ENCODE measurements at places on chromosomes 7 and 10.
A peak's percentile ranks its signal among the peaks of the same experiment; 100 is the strongest.

GRCh38 chr10:132542086-132542775, 4.6 kb downstream of the INPP5A start:
- DNase-seq: no peak

- no peak for DNase-seq
Measured at GRCh38 chr7:155681663-155682062, 37.2 kb downstream of the RBM33 start.

- DNase-seq: no peak
Measured at GRCh38 chr7:116687801-116688201, 15.8 kb downstream of the MET start.

DNA sequence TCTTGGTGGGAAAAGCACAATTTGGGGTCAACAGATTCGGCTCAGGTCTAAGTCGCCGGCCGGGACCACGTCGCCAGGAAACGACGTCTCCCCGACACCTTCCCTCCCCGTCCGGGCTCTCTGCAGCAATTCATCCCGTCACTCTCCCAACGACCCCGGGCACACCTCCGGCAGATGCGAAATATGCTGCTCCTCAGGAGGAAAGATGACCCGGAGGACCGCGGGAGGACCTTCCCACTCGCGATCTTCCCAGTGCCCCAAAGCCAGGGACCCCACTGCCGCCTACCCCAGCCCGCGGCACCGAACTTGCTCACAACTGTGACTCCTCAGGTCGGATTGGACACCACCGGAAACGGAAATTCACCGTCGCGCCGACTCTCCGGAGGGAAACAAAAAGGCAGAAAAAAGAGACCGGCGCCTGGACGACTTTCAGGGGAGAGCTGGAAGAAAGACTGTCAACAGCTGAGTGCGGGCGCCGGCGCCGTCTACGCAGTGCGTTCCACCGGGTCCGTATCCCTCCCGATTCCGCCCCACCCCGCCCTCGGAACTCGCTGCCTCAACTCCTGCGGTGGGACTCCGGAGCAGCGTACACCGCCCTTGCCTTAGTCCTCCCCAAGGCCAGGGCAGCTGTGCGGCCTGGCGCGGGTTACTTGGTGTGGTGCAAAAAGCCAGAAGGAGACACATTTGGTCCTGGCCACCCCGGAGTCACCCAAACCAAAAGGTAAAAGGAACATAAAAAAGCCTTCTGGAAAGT, 13.8 kb upstream of the SEC24C start:
- DNase-seq: peak; percentile 80

DNA sequence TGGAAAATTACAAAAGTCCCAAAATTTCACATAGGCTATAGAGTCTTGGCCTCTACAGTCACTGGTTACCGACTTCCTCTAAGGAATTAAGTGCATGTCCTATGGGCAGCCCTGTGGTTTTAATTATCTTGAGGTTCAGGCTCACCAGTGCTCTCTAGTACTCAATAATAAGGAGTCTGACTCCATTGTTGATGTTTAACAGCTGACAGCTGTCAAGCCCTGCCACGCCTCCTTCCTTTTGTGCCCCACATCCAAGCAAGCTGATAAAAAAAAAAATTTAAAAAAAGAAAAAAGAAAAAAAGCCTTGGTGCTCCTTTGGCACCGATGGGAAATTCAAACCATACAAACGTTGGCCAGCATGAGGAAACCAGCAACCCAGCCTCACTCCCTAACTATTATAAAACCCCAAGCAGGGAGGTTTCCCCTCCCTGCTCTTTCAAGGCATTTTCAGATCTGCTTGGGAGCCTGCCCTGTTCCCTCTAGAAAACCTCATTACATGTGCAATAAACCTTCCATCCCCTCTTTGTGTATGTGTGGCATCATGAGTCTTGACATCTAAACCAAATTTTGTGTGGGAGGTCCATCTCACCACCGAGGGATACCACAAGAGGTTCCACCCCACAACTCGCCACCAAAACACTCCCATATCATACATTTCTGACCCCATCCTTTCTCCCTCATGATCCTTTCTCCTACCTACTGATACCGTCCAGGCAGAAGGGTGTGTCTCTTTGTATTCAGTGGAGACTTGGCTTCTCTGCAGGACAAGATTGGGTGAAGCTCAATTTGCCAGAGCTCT, 70.9 kb upstream of the CCDC71L start:
- no peak for DNase-seq

DNA sequence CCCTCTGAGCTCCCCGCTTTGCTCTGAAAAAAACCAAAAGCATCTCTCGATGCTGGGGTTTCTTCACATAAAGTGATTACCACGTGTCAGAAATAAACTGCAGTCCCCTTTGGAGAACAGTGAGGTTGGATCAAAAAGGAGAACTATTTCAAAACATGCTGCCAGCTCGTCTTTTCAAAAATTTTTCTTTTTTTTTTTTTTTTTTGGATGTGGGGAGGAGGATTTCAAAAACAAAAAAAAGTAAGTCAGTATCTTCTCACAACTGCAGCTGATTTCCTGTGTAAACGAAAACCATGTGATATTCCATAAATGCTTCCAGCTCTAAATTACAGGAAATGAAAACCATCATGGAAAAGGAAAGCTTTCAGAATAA, 155.0 kb upstream of the LYZL2 start:
- DNase-seq: no peak

DNA sequence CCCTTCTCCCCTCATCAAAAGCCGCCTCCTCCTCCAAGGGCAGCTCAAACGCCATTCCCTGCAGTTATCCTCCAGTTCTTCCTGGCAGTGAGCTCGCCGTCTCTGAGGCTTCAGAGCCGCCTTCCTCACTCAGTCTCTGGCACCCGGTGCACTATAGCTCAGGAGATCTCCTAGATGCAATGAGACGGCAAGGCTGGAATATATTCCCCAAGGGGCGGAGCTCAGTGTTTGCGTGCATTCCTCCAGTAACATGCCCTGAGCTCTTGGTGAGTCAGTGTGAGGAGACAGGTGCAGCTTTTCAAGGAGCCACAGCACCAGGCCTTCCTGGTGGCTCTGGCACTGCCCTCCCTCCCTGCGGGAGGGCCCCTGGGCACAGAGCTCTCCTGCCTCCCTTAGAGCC, 512.6 kb upstream of the FOXK1 start:
- no peak for DNase-seq

GRCh38 chr7:125427676-125428075, 498.1 kb upstream of the POT1 start:
- DNase-seq: no peak

DNA sequence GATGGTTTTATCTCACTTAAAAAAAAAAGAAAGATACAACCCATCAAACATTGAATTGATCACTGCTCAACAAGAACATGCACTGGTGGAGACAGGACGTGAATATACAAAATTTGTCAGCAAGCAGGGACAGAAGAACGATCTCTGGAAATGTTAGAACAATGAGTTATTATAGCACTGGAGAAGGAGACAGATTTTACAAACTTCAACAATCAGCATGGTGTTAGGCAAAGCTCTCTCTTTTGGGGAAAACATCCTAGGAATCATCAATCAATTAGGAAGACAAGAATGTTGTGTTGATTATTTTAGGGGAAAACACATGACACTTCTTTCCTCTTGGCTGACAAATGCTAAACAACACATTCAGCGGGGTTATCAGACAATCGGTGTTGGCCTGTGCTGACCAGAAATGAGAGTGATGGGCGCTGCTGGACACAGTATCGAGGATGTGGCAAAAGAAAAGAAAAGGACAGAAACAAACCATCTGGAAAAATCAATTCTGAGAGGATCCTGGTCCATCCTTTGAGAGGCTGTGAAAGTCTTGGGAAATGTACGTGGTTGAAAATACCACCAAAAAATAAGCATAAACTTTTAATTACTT, 103.9 kb downstream of the RAPGEF5 start:
- DNase-seq: no peak

DNA sequence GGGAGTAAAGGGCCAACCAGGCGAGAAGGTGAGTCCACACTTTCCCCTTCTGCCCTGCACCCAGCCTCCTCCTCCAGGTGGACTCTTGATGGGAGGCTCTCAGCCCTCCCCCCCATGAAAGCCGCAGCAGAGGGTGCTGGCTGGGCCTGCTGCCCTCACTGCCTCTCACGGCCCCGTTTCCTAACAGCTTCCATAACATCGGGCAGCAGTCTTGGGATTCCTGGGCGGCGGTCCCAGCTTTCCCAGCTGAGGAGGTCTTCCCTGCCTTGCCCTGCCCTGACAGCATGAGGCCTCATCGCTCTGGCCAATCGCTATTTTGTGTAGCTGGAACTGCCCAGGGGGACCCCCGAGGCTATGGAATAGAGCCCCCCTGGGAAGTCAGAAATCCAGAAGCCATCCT, 76.3 kb downstream of the COL13A1 start:
- no peak for DNase-seq

DNA sequence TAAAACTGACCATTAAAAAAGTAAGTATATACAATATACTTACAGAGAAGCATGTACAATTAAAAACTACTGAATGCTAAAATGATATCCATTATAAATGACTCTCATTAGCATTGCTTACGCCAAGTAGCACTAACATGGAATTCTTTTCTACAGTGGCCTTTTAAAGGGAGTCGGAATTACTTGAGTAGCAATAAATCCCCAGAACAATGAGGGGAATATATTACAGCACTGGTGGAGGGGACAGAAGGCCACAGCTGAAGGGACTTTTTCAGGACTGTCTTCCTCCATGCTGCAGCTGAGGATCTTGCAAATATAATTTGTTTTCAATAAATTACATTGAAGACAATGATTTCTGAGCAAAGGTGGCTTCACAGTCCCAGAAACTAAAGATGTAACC, 97.0 kb downstream of the ALOX5 start:
- no peak for DNase-seq

DNA sequence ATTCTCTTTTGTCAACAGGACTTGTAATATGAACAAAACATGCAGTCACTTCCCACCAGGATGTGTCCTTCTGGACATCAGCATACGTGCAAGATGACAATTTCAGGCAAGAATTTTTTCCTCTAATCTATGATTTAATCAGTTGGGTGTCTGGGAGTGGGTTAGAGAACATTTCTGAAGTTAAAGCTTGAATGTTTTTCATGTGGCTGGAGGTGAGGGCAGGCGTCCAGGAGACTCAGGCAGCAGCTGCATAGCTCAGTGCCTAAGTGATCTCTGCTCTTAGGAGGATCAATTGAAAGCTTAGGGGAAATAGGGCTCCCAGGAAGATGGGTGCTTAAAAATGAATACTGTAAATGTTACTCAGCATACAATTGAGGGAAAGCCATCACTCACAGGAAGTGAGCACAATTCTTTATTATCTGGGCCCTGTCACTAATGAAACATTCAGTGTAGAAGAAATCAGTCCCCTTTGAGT, 457.6 kb upstream of the KLF6 start:
- no peak for DNase-seq

DNA sequence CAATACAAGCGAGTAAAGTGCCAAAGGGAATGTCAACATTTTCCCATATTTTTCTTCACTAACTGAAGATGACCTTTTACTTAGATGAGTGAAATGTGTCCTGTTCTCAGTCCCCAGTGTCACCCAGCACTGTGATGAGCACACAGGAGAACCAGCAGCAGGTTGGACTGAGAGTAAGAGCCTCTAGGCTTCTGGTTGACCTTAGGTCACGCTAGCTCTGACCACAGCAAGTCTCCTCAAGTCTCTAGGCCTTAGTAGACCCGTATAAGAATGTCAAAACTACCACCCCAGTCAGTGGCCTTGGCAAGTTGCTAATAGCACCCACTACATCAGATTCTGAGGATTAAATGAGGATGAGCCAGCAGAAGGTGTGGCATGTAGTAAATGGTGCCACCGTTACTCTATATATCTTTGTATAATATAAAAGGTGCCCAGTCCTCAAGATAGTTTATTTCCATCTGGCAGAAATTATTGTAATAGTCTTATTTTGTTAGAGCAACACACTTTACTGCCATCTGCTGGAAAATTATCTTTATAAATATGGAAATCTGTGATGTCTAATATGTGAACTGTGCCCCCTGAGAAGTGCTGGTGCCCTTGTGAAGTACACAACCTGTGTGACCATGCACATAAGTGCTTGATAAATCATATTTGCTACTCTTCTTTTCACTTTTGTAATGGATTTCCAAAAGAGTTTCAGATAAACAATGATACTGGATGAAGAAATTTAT, 75.7 kb downstream of the SPAG6 start:
- no peak for DNase-seq

- DNase-seq: no peak
Measured at GRCh38 chr7:34038816-34039470, 133.6 kb downstream of the BMPER start.

DNA sequence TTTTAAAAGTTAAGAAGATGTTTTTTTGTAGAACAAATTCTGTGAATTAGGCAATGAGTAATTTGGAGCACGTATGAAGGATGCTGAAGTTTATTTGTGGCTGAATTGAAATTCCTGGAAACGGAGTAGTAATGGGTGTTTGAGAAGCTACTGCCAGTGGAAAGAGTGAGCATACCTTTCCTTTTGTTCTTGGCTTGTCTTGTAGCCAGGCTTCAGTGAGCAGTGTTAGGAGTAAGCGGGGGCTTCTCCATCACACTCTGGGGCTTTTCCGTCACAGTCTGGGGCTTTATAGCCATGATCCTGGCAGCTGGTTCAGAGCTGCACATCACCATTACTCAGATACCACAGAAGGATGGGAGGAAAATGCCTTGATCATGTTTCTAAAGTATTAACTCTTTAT, 32.3 kb downstream of the GARS1 start:
- no peak for DNase-seq

DNA sequence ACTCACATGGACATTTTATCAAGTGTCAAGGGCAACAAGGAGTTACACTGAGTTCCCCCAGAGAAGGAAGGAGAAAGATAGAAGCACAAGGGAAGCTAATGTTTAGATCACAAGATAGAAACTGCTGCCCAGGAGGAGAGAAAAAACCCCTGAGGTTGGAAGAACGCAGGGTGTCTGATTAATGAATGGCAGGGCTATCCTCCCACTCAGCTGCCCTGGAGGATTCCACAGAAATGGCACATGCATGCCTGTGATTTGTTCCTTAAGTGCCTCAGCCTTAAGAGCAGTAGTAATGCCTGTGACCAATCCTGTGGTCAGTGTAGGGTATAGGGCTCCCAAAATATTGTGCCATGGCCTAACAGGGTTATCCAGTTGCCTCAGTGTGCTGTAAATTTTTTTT, 20.2 kb downstream of the DNAJB9 start:
- no peak for DNase-seq

GRCh38 chr10:120505866-120506265, 48.8 kb downstream of the PLPP4 start:
- no peak for DNase-seq

DNA sequence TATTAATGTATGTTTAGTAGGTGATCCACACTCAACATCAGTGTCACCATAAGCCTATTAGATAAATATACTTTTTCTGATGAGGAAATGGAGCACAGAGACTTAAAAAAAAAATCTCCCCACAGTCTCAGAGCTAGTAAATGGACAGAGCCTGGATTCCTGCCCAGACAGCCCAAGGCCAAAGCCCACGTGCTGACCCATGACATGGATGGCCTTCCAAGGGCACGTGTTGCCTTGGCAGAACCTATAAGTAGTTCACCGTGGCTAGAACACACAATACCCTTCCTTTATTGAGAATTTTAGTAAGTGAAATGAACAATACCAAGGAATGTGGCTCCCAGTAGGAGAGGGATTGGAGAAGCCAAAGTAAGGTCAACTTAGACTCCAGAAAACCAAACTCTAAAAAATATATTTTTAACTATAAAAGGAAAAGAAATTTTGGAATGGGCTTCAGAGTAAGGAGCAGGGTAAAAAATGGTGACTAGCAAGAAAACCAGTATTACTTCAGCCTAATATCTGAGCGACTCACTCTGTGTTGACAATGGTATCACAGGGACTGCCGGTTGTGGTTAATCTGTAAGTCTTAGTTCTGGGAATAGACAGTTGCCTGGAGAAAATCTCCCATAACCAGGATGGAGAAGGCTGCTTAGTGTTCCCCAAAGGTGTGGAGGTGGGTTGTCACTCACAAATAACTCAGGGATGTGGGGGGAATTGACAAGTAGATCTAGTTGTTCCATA, 223.0 kb downstream of the SORCS1 start:
- DNase-seq: no peak

- DNase-seq: no peak
Measured at GRCh38 chr7:23931633-23932032, 221.6 kb downstream of the STK31 start.
